ENCODE measurements at places on chromosomes 6 and 20. TPM values are rescaled to one million over a fixed set of nuclear protein-coding genes. Genes with fewer than 3 reads are reported as not detected.
A peak's percentile ranks its signal among the peaks of the same experiment; 100 is the strongest.

Gene CST3
- 690 TPM for total RNA-seq

Gene TBX18
- total RNA-seq: not detected

Gene GRIK2
- total RNA-seq: not detected

Gene CCM2L
- 0.15 TPM for total RNA-seq

Gene VNN1
- 0.62 TPM for total RNA-seq

Gene ECHDC1
- total RNA-seq: 143 TPM

Gene TAGAP
- total RNA-seq: not detected

Gene HRH3
- 0.10 TPM for total RNA-seq

Gene FHL5
- total RNA-seq: not detected

Gene ARFGEF3
- total RNA-seq: 0.60 TPM

DNA sequence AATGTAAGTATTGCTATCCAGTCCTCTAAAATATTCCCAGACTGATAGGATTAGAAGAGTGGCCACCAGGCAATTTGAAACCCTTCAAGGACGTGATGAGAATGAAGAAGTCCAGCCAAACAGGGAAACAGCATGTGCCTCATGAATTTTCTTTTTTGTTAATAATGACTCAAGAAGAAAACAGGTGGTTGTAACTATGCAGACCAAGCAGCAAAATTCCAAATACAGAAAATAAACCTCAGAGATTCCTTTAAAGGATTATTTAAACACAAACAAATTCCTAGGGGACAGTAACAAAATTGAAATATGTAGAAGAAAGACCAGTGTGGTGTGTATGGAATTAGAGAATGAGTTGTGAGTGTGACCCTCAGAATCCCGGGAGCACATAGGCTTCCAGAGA lies 239.2 kb downstream of the KCNQ5 start:
- no peak for DNase-seq

DNA sequence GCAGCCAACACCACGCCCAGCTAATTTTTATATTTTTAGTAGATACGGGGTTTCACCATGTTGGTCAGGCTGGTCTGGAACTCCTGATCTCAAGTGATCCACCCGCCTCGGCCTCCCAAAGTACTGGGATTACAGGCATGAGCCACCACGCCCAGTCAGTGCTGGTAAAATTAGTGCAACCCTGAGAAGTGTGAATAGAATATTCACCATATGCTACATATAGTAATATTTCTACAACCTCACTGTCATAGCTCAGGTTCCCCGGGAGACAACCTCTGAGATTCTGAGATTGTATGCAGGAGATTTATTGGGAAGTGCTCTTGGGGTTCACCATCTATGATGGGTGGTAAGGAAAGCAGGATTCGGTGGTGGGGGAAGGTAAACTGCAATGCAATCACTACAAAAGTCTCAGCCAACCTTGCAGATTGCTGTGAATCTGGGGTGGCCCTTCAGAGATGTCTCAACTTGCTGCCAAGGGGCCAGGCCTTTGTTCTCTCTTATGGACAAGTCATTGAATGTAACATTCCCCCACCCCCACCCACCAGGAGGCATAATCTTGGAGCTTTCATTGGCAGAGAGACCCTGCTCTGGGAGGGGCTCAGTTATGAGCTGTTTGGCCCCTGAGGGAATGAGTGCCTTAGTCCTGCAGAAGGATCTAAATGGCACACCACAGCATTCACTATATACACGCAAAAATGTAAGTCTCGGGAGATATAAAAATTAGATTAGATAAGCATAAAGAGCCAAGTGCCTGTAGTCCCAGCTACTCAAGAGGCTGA lies 34.0 kb upstream of the SEC63 start:
- DNase-seq: no peak

DNA sequence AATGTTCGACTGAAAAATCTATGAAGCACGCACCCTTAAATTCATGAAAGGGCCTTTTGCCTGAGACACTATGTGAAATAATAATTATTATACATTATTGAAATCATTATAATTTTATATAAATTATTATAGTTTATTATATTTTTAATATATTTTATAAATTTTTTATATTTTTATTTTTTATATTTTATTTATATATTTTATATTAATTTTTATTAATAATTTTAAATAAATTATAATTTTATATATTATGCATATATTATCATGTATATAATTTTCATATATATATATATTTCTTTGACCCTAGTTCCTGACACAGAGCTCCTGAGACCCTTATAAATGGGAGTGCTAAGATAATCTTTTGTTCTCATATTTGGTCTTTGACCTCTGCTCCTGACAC lies 13.5 kb downstream of the NCR2 start:
- DNase-seq: no peak

- no peak for DNase-seq
Observed at GRCh38 chr20:24612799-24613775, 143.7 kb downstream of the SYNDIG1 start.

GRCh38 chr6:79635232-79635543 lies 4.1 kb downstream of the SH3BGRL2 start:
- no peak for DNase-seq

GRCh38 chr6:16903470-16903869 lies 142.2 kb upstream of the ATXN1 start:
- DNase-seq: no peak

DNA sequence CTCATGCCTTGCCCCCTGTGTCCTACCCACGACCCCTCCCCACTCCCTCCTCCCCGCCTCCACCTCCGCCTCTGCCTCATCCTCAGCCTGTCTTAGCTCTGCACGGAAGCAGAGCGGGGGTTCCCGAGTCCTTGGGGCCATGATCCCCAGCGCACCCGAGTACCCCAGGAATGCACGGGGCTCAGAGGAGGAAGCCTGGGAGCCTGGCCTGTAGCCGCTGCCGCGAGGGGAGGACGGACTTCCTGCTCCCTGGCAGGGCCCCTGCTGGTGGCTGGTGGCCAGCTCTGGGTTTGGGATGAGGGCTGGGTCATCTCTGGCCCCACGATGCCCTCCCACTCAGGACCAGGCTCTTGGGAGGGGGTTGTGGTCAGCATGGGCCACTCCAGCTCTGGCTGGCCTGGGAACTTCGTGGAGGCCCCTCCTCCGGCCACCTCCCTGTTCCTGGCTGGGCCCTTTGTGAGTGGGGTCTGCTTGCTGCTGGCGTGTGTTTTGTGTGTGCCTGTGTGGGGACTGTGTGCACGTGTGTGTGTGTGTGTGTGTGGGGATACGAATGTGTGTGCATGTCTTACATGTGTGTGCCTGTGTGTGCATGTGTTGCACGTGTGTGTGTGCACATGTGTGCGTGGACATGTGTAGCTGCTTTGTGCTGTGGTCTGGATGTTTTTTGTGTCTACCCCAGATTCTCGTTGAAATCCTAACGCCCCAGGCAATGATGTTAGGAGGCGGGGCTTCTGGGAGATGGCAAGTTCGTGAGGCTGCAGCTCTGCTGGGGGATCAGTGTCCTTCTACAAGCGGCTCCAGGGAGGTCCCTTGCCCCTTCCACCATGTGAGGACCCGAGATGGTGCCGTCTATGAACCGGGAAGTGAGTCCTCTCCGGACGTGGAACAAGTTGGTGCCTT lies 1.3 kb upstream of the RBBP8NL start:
- no peak for DNase-seq

DNA sequence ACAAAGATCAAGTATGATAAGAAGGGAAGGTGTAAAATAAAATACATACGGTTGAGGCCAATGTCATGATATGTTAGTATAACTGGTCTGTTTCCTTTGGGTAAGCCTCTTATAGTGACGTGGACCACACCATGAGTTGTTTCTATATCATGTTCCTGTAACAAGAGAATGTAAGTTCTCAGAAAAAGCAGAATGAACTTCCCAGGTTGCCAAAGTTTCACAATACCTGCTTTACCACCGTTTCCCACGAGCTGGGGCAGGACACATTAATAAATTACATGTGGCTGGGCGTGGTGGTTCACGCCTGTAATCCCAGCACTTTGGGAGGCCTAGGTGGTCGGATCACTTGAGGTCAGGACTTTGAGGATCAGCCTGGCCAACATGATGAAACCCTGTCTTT lies 42.6 kb upstream of the SLA2 start:
- DNase-seq: no peak

GRCh38 chr6:1363729-1364572 lies 25.4 kb upstream of the FOXF2 start:
- no peak for DNase-seq

DNA sequence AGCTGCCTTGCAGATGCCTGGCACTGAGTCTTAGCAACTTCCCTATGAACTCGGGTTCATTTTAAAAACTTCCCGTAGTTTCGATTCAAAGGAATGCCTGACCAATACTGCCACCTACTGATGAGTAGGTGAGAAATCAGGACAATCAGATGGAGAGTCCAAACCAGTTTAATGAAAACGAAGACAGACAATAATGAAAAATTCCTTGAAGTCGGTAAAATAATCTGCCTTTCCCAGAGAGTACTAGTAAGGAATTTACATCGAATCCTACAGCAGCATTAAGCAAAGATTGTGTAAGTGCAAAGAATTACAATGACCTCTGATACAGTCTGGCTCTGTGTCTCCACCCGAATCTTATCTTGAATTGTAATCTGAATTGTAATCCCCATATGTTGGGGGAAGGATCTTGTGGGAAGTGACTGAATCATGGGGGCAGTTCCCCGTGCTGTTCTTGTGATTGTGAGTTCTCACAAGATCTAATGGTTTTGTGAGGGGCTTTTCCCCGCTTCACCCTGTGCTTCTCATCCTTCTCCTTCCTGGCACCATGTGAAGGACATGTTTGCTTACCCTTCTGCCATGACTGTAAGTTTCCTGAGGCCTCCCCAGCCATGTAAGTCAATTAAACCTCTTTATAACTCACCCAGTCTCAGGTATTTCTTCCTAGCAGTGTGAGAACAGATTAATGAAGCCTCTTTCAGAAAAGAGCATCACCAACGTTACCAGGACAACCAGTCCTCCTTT lies 134.4 kb downstream of the ARHGAP18 start:
- DNase-seq: peak; percentile 42

GRCh38 chr6:125797886-125798444 lies 7.2 kb downstream of the NCOA7 start:
- DNase-seq: no peak

- no peak for DNase-seq
Observed at GRCh38 chr6:116036885-116037284, 23.8 kb downstream of the FRK start.

All from HepG2 (cell line).